Right kidney (tissue), 9 donors: ENCODE measurements at places on chromosomes 1 and 21.

DNA sequence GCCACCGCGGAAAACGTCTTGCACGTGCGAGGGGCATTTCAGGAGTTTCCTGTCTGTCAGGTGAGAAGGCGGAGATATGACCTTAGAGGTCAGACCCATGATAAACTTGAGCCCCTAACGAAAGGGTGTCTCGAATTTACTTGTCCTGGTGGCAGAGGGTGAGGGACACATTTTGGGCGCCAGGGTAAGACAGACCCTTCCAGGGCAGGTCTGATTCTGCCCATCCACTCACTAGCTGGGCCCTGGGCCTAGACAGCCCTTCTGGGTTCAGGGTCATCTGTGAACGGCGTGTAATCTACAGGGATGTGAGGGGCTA is 395 bp upstream of the CSRP1 start:
- no peak for DNase-seq

- DNase-seq, result no peak
Measured at GRCh38 chr1:28509705-28510272, 3.9 kb downstream of the RCC1 start.

GRCh38 chr21:42441963-42442362 is 38.3 kb downstream of the UBASH3A start:
- no peak for DNase-seq

DNA sequence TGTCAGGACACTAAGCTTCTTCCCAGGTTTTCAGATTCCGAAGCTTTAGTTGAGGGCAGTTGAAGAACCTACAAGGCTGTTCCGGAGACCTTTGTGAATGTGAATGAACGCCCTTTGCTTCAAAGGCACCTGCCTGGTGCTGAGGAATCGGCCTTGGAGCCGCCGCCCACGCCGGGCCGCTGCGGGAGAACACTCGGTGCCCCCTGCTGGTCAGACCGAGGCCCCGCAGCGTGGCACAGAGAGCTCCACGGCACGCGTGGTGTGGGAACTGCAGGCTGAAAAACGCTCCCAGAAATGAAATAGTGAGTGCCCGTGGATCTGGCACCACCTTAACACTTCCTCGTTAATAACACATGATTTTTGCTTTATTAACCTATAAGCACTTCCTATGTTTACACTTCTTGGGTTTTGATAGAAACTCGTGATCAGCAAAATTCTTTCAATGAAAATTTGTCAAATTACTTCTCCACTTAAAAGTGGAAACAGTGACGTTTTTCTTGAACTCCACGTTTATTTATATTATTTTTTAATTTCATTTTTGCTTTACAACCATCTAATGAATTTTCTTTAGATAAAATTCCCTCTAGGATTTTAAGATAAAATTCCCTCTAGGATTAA is 460.6 kb downstream of the DSCAM start:
- DNase-seq, result peak; percentile 37

- no peak for DNase-seq
Measured at GRCh38 chr1:244112636-244113035, 61.6 kb downstream of the ZBTB18 start.

DNA sequence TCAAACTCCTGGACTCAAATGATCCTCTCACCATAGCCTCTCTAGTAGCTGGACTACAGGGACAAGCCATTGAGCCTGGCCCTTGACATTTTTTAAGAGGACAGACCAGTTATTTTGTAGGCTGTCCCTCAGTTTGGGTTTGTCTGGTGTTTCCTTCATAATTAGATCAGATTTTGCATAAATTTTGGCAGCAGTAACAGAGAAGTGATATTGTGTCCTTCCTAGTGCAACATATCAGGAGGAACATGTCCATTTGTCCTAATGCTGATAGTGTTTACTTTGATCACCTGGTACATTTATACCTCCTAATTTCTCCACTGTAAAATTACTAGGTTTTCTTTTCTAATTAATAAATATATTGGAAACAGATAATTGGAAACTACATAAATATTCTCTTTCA is 5.9 kb upstream of the NID1 start:
- no peak for DNase-seq

DNA sequence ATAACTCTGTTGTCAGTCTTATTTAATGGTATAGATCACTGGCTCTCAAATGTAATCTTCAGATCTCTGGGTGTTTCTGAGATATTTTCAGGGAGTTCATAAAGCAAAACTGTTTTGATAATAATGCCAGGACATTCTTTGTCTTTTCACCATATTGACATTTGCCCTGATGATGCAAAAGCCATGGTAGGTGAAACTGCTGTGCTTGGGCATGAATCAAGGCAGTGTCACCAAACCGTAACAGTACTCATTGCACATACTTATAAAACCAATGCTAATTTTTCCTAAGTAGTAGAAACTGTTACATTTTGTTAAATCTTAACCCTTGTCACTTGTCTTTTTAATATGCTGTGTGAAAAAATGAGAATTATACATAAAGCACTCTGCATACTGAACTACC is 76.0 kb downstream of the RPS6KC1 start:
- DNase-seq, result no peak

DNA sequence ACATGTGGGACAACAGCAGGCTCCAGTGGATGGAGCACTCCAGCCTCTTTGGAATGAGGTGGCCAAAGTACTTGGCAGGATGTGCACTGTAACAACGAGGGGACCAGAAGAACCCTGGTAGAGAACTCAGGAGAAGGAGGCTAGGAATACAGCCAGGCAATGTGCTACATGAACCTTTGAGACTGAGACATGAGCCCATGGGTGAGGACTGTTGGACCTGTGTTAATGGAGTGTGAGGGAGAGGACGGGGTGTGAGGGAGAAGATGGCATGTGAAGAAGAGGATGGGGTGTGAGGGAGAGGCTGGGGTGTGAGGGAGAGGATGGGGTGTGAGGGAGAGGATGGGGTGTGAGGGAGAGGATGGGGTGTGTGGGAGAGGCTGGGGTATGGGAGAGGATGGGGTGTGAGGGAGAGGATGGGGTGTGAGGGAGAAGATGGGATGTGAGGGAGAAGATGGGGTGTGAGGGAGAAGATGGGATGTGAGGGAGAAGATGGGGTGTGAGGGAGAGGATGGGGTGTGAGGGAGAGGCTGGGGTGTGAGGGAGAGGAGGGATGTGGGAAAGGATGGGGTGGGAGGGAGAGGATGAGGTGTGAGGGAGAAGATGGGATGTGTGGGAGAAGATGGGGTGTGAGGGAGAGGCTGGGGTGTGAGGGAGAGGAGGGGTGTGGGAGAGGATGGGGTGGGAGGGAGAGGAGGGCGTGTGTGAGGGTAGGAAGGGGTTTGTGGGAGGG is 62.3 kb upstream of the ARTN start:
- DNase-seq, result no peak

- DNase-seq, result no peak
Measured at GRCh38 chr1:116738673-116739370, 15.4 kb upstream of the CD2 start.

- no peak for DNase-seq
Measured at GRCh38 chr21:44617071-44617501, 5.2 kb downstream of the KRTAP10-8 start.

DNA sequence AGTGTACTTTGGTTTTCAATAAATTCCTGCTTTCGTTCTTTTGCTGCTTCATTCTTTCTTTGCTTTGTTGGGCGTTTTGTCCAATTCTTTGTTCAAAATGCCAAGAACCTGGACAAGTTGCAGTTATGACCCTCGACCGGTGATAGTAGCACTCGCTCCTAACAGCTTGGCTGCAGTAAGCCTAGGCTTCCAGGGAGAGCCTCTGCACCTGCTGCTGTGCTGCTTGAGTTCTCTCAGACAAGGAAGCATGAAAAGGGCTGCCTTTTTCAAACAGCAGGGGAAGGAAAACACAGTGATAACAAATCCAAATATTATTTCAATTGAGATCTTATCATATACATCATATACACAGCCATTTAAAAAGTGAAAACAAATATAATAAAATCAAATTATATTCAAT is 12.8 kb upstream of the RIPK4 start:
- DNase-seq, result no peak

GRCh38 chr1:196951711-196952394 is 8.3 kb downstream of the CFHR2 start:
- no peak for DNase-seq

DNA sequence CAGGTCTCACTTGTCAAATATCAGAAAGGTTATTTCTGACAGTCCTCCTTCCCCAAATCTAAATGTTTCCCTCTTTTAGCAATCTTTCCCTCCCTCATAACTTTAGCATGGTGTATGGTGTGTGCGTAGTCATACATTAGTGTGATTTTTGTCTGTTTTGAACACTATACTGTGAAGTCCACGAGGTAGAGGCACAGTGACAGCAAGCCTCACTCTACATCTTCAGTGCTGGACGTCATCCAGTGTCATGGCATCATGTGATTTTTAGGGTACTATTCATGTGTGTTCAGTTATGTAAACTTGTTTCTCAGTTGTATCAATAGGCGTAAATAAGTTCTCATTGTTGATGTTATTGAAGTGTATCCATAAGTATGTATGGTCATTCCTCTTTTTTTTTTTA is 39.1 kb downstream of the DYRK1A start:
- no peak for DNase-seq

DNA sequence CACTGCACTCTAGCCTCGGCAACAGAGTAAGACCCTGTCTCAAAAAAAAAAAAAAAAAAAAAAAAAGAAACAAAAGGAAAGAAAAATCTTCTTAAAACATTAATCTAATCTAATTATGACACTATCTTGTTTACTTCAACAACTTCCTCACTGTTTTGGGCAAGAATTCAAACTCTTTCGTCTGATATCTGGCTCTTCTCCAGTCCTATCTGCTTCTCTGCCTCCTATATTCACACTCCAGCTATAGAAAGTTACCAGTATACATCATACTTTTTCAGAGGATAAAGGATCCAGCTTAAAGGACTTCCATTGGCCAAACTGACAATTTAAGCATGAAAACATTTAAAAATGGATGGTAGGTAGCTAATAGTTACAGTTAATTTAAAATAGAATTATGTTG is 47.3 kb downstream of the EIF2B3 start:
- DNase-seq, result no peak

- no peak for DNase-seq
Measured at GRCh38 chr1:216688127-216688657, 35.0 kb downstream of the ESRRG start.
